ENCODE measurements at places on chromosomes 6 and 20.

- DNase-seq = no peak
These were observed 7.0 kb downstream of the MUC21 start for GRCh38 chr6:30990422-30991086.

GRCh38 chr6:32953775-32954174 is 878 bp upstream of the HLA-DMA start:
- DNase-seq = no peak

DNA sequence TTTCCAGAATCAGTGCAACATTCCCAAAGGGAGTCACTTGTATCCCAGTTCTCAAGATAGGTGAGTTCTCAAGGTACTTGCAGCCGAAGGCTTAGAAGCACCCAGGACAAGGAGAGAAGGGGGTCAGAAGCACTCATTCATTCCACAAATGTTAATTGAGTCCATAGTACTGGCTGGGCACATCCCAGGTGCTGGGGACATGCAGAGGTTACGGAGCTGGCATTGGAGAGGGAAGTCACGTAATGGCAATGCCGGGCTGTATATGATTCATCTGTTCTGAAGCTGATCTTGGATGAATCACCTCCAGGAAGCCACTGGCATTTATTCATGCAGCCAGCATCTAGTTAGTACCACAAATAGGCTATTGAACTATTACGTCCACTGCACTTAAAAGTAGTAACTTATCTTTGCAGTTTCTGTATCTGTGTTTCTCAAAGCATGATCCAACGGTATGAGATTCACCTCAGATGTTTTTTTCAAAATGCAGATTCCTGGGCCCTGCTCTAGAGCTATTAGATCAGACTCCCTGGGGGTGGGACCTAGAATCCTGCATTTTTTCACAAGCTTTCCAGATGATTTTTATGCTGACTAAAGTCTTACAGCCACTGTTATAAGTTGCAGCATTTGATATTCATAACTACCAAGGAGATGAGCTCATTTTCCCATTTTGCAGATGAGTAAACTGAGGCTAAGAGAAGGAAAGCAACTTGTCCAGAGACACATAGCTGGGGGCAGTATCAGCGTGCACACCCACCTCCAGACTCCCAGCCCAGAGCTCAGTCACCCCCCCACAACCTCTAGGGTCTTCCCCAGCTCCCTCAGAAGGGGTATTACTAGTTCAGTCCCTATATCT is 44.1 kb upstream of the ID1 start:
- peak; percentile 93 for DNase-seq

GRCh38 chr6:52555518-52556233 is 21.2 kb downstream of the TRAM2 start:
- no peak for DNase-seq

- no peak for DNase-seq
These were observed 643.8 kb downstream of the RFPL4B start for GRCh38 chr6:112990971-112991370.

DNA sequence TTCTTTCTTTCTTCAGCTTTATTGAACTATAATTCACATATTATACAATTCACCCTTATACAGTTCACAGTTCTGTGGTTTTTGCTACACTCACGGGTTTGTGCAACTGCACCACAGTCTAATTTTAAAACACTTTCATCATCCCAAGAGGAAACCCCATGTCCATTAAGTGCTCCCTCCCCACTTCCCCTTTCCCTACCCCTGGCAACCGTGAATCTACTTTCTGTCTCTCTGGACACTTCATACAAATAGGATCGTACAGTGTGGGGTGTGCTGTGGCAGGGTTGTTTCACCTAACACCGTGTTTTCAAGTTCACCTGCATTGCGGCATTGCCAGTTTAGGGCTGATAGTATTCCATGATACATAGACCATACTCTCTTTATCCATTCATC is 118.8 kb downstream of the PHACTR3 start:
- no peak for DNase-seq

- DNase-seq = peak; percentile 84
These were observed 6.3 kb downstream of the BMP6 start for GRCh38 chr6:7732228-7732627.

- DNase-seq = no peak
These were observed 200.5 kb upstream of the CDYL start for GRCh38 chr6:4575714-4576113.

DNA sequence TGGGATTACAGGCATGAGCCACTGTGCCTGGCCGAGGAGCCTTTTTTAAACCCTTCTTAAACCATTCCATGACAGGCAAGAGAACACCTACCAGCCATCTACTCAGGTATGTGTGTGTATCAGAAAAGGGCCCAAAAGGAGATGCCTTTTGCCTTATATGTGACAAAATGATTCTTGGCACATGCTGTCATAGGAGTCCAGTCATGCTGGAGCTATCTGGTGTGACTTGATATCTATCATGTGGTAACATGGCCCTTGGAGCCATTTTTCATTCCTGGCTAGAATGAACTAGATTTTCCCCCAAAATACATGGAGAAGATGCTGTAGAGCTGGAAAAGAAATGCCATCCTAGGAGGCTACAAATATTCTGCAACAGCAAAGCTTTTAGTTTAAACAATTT is 129.1 kb downstream of the DST start:
- DNase-seq = no peak

DNA sequence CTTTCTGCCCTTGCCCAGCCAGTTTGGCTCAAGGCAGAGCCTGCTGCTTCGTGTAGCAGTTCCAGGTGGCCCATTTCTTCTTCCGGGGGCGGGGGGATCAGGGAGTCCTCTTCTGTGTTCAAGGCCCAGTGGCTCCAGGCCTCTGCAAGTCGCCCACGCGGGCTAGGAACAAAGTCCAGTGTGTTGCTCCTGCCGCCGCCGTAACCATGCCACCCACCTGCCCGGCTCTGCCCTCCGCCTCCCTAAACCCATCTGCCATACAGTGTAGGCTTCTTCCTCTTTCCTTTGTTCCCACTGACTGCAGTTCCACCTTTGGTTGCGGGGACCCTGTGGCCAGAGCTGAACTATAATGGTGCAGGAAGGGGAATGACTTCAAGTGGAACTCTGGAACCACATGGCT is 43.9 kb upstream of the SRF start:
- no peak for DNase-seq

DNA sequence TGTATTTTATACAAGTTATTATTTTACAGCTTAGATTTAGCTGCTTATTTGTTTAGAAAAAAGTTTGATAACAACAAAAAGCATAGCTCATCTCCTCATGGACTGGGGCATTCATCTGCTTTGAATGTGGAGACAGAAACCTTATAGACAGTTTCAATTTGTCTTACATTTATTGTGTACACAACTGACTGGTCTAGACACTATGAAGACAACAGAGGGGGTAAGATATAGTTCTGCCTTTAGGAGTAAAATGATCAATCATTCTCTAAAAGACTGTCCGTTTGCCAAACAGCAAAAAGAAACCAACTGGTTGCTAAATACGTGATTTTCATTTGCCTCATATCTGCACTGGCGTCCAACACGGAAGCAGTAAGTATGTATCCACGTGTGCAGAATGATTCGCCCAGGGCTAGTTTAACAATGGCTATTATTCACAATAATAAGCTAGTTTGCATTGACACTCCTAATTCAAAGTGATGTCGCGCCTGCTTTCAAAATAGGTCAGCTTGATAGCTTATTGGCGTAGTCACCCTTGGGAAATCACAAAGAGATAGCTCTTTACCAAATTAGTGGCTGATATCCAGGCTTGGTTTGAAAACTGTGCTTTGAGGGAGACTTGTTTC is 153.6 kb downstream of the BMP2 start:
- DNase-seq = no peak

- peak; percentile 17 for DNase-seq
These were observed 36.8 kb downstream of the NCR2 start for GRCh38 chr6:41371992-41372831.

GRCh38 chr20:48210111-48211027 is 425.1 kb upstream of the SULF2 start:
- DNase-seq = no peak

DNA sequence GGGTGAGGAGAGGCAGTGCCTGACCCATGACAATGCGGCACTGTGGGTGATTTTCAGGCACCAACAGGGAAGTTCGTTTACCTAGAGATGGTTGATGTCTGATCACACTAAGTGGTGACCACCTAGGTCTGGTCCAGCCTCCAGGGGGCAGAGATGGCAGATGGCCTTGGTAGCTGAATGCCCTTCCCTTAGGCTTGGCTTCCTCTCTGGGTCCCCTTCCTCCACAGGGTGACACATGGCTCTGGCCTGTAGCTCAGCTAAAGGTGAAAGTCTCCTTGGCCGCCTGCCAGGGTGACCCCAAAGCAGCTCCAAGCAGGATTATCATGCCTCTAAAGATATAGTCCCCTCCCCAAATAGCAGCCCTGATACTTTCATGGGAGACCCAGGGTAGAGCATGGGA is 6.4 kb downstream of the GDAP1L1 start:
- DNase-seq = no peak

GRCh38 chr6:21999012-21999528 is 297.8 kb downstream of the PRL start:
- DNase-seq = peak; percentile 60

- DNase-seq = peak; percentile 64
These were observed 30.0 kb downstream of the ALDH5A1 start for GRCh38 chr6:24524805-24525204.

GRCh38 chr20:3681931-3682781 is at the start of gene ADAM33:
Gene ADAM33, minus strand, starts transcription at chr20:3682010. Its CDS starts 6 bp downstream, at chr20:3682004.
- DNase-seq = no peak

DNA sequence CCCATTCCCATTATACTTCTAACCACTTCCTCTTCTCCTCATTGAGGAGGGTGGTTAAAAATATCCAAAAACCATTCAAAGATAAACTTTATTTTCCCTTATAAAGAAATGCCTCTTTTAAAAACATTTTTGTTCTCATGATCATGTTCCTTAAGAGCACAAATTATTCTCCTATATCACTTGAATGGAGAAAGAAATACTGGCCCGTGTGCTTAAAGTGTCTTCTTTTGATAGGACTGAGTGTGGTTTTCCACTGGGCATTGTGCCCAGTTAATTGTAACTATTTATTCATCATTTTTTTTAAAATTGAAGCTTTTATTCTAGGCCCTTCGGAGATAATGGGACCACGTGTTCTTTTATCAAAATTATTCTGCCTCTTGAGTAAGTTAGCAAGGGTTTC is 871.5 kb downstream of the QKI start:
- DNase-seq = peak; percentile 40

- peak; percentile 16 for DNase-seq
These were observed at the start of gene FAM162B for GRCh38 chr6:116764961-116765841. Gene FAM162B, minus strand, starts transcription at chr6:116765719. Its CDS starts 143 bp downstream, at chr6:116765576.

DNA sequence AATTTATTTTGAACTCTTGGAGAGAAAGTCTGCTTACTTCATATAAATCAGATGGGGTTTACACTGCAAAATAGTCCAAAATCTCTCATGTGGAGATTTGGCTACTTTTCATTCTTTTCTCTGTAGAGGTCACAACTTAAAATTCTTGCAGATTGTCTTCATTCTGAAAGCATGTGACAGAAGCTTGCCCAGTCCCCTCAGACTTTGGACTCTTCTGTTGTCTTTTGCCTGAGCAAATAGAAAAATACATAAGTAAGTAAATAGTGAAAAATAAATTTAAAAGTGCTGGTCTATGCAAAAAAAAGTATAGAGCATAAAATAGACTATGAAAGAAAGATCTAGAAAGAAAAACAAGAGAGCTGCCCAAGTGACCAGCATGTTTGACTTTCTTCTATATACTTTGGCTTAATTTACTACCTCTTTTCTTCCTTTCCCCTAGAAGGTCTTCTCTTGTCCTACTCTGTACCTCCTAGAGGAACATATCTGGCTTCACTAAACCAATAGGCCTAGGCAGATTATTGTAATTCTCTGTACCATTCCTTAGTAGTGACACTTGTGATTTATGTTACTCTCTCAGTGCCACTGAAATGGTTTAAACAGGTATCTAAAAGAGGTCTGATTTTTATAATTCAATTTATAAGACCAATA is 260.9 kb downstream of the TENT5A start:
- no peak for DNase-seq

DNA sequence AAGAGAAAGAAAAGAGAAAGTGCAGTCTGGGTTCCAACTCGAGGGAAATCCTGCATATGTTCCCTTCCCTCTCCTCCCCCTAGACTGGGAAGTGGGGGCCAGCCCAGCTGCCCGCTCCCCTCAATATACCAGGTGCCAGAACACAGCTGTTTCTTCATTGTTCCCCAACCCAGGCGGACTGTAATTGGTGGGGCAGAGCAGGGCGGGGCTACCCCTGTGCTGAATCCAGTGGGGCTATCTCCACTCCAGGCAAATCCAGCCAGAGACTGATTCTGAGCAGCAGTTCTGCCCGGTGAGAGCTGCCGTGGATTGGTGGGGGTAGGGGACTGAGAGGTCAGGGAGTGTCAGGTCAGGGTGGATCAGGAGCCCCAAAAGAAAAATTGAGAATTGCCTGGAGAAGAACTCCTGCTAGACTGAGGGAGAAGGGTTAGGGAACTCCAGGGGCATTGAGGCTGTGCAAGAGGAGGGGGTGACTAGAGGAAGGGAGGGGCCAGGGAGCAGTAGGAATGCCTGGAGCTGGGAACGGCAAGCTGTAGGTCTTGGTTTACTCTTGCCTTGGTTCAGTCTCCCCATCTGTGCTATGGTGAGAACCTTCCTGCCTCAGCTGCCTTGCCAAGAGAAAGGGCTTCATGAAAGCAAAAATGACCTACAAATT is at the start of gene MYMX:
Gene MYMX, plus strand, starts transcription at position 250 of the 655 bp plus-strand sequence. CDS start 546 bp downstream, outside the sequence.
- DNase-seq = no peak

GRCh38 chr6:138222901-138223546 is 4.7 kb upstream of the PBOV1 start:
- no peak for DNase-seq

GRCh38 chr6:11043961-11044711 is at the start of gene ELOVL2:
Gene ELOVL2, minus strand, starts transcription at chr6:11044305. Its CDS starts 75 bp downstream, at chr6:11044230.
- peak; percentile 53 for DNase-seq

- peak; percentile 23 for DNase-seq
These were observed 66.4 kb downstream of the CTCFL start for GRCh38 chr20:57458400-57459160.

DNA sequence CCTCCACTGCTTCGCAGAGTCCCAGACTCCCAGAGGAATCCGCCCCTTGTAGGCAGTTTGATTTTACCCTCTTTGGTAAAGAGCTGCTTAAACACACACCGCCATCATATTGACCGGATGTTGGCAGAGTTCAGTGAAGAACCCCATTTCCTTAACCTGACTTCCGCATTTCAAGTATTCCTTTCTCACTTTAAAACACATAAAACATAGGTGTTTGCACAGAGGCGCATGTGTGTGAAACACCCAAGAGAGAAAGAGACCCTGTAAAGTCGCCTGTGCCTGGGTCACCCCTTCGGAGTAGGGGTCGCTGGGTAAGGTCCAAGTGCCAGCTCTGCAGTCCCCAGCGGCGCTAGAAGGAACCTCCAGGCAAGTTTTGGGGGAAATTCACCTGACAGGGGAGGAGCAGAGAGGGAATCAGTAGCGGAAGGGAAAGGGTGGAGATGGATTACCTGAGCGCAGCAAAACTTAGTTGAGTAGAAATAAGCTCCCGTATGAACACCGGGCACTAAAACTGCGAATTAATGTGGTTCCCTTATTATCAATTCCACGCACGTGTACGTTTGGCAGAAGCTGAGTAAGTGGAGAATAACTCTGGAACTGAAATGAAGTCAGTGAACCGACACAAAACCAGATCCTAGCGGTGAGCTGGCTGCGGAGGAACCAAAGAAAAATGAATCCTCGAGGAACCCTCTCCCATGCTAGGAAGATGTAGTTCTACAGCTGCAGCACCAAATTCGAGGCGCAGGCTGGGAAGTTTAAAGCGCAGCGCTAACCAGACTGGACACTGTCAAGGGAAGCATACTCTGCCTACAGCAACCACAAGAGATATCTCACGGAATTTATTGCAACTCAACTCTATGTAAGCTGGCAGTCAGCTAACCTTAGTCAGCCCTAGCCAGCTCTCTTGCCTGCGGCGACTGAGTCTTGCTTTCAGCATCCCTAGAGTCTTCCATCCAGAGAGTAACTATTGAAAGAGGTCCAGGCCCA is 3.5 kb upstream of the HTR1B start:
- no peak for DNase-seq
